Activated T-helper 1 cell treated with anti-CD3 and anti-CD28 coated beads, Interleukin-12 subunit alpha, Interleukin-12 subunit beta, Interleukin-2, Interleukin-4 antibody, amounts not matched to agents 30 ng/mL and 10 ng/mL and 1 ng/mL, durations not matched to agents 14 hours and 24 hours and 36 hours (primary cell): ENCODE measurements at places on chromosomes 5 and 9. TPM values are rescaled to one million over a fixed set of nuclear protein-coding genes. Genes with fewer than 3 reads are reported as not detected.

Gene TLE1
- total RNA-seq, result 0.12 TPM in 1 of 2 replicates, not detected in the other

Gene DBN1
- 13.1 and 14.4 TPM in 2 replicates for total RNA-seq

Gene LYRM7
- 13.7 and 15.8 TPM in 2 replicates for total RNA-seq

Gene SPAG8
- 0.66 and 1.0 TPM in 2 replicates for total RNA-seq

Gene FAM78A
- total RNA-seq, result 52.8 and 54.3 TPM in 2 replicates

Gene DAB2IP
- 0.05 TPM in 1 of 2 replicates, not detected in the other for total RNA-seq

Gene GPX8
- not detected in 2 replicates for total RNA-seq

Gene LRRC70
- total RNA-seq, result 0.83 and 0.86 TPM in 2 replicates

Gene GABRB2
- total RNA-seq, result not detected in 2 replicates

DNA sequence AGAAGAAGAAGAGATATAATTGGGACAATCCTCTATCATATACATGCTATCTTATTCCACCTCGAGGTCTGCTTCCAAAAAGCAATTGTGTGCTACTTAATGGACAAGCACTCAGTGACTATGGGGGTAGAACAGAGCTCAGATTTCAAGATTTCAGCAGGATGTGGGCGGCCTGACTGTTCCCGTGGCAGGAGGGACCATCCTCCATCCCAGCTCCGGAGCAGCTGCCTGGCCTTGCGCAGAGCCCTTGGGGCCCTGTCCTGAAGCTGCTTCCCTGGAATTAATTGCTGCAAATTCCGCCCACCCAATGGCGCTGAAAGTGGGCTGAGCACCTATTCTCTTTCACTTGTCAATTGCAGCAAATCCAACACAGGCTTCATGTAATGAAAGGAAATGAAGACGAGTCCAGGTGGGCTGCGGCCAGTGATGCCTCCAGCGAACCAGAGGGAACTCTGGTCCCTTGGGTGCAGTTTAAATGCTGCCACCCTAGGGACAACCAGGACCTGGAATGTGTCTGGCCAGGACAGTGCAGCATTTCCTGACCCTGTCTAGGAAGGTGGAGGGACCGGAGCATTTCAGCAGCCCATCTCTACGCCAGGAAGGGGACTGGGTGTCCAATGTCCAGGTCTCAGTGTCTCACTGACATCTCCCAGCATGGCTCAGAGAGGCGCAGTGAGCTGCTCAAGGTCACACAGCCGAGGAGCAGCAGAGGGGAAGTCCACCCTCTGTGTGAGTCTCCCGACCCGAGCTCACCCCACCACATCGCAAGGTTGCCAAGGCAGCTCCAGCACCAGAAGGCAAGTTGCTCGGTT is 50.5 kb upstream of the FCN1 start:
- H3K27ac ChIP-seq, result no peak overlapping the region
- no peaks in the 10 kb centered on the region for H3K27me3 ChIP-seq
- no peaks in the 10 kb centered on the region for H3K4me1 ChIP-seq
- H3K36me3 ChIP-seq, result no peaks in the 10 kb centered on the region
- no peak overlapping the region for H3K4me3 ChIP-seq

GRCh38 chr9:4828761-4829160 is 36.0 kb downstream of the RCL1 start:
- H3K27me3 ChIP-seq, result no peaks in the 10 kb centered on the region
- no peak overlapping the region for H3K4me3 ChIP-seq
- peaks cover 35% of the 10 kb centered on the region for H3K36me3 ChIP-seq
- H3K4me1 ChIP-seq, result peaks cover 28% of the 10 kb centered on the region

- H3K36me3 ChIP-seq, result no peaks in the 10 kb centered on the region
- no peaks in the 10 kb centered on the region for H3K4me1 ChIP-seq
- DNase-seq, result no peak
- H3K27ac ChIP-seq, result no peak overlapping the region
These were observed 26.4 kb upstream of the TMEM171 start for GRCh38 chr5:73093943-73094342.

GRCh38 chr9:105503881-105504280 is 54.0 kb upstream of the FKTN start:
- no peak overlapping the region for H3K27ac ChIP-seq
- no peaks in the 10 kb centered on the region for H3K36me3 ChIP-seq
- no peaks in the 10 kb centered on the region for H3K4me1 ChIP-seq
- DNase-seq, result no peak

- no peaks in the 10 kb centered on the region for H3K36me3 ChIP-seq
- no peaks in the 10 kb centered on the region for H3K4me1 ChIP-seq
- no peak overlapping the region for H3K4me3 ChIP-seq
- H3K27me3 ChIP-seq, result no peaks in the 10 kb centered on the region
- H3K27ac ChIP-seq, result no peak overlapping the region
These were observed 435.9 kb upstream of the TLE4 start for GRCh38 chr9:79135681-79136415.

GRCh38 chr5:57777174-57777581 is 294.6 kb upstream of the ACTBL2 start:
- H3K27ac ChIP-seq, result no peak overlapping the region
- no peaks in the 10 kb centered on the region for H3K27me3 ChIP-seq
- no peak overlapping the region for H3K4me3 ChIP-seq
- H3K36me3 ChIP-seq, result no peaks in the 10 kb centered on the region
- no peaks in the 10 kb centered on the region for H3K4me1 ChIP-seq

DNA sequence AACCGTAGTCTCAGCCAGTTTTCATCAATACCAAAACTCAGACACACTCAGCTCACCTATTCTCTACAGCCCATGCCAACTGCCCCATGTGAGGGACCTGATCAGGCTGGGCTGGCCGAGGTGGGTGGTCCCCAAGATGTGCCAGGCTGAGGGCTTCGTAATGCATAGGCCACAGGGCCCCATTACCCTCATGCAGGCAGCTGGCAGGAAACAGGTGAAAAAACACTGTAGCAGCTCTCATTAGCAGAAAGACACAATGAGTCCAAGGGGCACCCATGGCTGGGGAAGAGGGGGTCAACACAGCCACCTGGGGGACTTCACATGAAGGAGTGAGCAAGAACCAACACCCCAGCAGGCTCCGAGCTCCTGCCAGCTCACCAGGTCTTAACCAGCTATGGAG is 8.2 kb downstream of the IPPK start:
- H3K36me3 ChIP-seq, result peaks cover 9% of the 10 kb centered on the region
- no peaks in the 10 kb centered on the region for H3K27me3 ChIP-seq
- no peak overlapping the region for H3K27ac ChIP-seq
- no peak overlapping the region for H3K4me3 ChIP-seq
- peaks cover 39% of the 10 kb centered on the region for H3K4me1 ChIP-seq

GRCh38 chr5:141399555-141400258 is 2.0 kb downstream of the PCDHGB5 start:
- H3K4me1 ChIP-seq, result no peaks in the 10 kb centered on the region
- no peaks in the 10 kb centered on the region for H3K36me3 ChIP-seq
- no peak for DNase-seq
- no peak overlapping the region for H3K27ac ChIP-seq
- no peak overlapping the region for H3K4me3 ChIP-seq

GRCh38 chr9:96874201-96874785 is 20.0 kb upstream of the ZNF782 start:
- H3K27ac ChIP-seq, result no peak overlapping the region
- no peak for DNase-seq
- H3K4me1 ChIP-seq, result peaks cover 31% of the 10 kb centered on the region
- peaks cover 15% of the 10 kb centered on the region for H3K27me3 ChIP-seq

DNA sequence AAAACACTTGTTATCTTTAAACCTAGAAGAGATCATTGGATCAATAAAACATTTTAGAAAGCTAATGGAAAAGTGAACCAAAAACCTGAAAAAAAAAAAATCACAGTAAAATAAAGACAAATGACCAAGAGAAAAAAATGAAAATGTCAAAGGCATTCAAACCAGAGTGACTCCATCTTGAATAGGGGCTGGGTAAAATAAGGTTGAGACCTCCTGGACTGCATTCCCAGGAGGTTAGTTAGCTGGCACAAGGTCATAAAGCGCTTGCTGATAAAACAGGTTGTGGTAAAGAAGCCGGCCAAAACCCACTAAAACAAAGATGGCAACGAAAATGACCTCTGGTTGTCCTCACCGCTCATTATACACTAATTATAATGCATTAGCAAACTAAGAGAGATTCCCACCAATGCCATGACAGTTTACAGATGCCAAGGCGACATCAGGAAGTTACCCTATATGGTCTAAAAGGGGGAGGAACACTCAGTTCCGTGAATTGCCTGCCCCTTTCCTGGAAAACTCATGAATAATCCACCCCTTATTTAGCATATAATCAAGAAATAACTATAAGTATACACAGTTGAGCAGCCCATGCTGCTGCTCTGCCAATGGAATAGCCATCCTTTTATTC is 116.7 kb upstream of the NEK6 start:
- no peak for DNase-seq
- peaks cover 4% of the 10 kb centered on the region for H3K27me3 ChIP-seq
- peaks cover 1% of the 10 kb centered on the region for H3K4me1 ChIP-seq
- no peaks in the 10 kb centered on the region for H3K36me3 ChIP-seq

DNA sequence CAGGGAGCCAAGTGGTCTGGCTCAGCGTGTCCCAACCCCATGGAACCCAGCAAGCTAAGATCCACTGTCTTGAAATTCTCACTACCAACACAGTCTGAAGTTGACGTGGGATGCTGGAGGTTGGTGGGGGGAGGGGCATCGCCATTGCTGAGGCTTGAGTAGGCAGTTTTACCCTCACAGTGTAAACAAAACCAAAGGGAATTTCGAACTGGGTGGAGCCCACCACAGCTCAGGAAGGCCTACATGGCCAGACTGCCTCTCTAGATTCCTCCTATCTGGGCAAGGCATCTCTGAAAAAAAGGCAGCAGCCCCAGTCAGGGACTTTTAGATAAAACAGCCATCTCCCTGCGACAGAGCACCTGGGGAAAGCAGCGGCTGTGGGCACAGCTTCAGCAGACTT is 17.1 kb upstream of the FBXL17 start:
- no peak for DNase-seq
- no peak overlapping the region for H3K4me3 ChIP-seq

DNA sequence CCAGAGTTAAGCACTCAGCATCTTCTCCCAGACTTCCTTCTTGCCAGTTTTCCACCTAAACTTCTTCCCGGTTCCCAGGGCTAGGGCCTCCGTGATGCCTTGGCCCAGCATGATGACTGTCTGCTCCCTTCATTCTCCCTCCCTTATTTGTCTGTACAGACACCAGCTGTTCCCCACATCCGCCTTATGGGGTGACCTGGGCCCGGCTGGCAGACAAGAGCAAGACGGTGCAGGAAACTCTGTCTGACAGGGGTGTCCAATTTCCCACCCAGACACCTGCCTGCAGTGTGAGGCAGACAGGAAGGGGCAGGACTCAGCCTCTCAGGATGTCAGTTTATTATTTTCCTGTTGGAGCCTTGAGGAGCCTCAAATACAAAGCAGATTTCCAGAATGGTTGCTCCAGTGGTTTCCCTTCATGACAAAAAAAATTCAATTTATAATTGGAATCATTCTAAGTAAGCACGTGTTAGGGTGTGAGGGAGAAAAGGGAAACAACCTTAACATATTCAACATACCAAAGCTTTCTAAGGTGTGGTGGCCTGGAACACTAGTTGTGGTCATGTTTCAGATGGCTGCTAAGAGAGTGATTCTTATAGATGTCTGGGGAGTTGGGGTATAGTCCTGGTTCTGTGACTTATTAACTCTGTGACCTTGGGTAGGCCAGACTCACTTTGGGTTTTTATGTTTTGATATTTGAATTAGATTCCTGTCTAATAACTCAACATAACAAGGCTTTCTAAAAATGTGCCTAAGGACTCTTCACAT is 234.5 kb downstream of the PAPPA start:
- no peaks in the 10 kb centered on the region for H3K27me3 ChIP-seq
- H3K4me3 ChIP-seq, result no peak overlapping the region
- no peaks in the 10 kb centered on the region for H3K4me1 ChIP-seq
- H3K27ac ChIP-seq, result no peak overlapping the region

DNA sequence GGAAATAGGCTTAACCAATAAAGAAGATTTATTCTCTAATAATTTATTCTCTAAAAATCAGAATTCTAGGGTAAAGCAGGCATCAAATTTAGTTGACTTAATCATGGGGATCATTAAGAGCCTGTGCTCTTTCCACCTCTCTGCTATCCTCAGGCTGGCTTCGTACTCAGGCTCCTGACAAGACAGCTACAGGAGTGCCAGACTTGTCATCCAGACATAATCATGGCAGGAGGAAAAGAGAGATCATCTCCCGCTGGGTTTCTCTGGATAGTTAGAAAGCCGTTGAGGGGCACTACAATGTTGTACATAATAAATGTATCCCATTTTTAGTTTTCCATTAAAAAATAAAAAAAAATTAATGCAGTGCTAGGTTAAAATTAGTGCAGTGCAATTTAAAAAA is 171.9 kb downstream of the SEC61B start:
- no peak for DNase-seq
- H3K4me3 ChIP-seq, result no peak overlapping the region
- H3K36me3 ChIP-seq, result no peaks in the 10 kb centered on the region

GRCh38 chr9:123998278-123998925 is 13.2 kb upstream of the LHX2 start:
- peaks cover 9% of the 10 kb centered on the region for H3K36me3 ChIP-seq
- peak overlapping the region; percentile 76 for H3K4me3 ChIP-seq
- peak overlapping the region; percentile 49 for H3K27ac ChIP-seq
- peaks cover 79% of the 10 kb centered on the region for H3K27me3 ChIP-seq
- DNase-seq, result no peak

DNA sequence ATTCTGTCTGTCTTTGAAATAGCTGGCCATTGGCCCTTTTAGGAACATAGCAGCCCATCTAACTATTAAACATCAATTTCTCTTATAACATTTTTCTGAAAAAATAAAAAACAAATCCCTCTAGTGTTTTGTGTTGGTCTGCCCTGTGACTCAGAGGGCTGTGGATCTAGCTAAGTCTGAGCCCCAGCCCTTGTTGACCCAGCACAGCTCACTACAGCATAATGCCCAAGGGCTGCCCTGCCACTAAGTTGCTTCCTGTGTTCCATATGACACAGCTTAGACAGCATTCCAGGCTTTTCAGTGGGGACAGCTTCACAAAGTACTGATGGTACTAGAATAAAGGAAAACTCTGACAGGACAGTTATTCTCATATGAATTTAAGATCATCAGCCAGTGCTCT is 136.0 kb downstream of the SCAMP1 start:
- H3K4me1 ChIP-seq, result no peaks in the 10 kb centered on the region
- no peaks in the 10 kb centered on the region for H3K36me3 ChIP-seq
- peaks cover 15% of the 10 kb centered on the region for H3K27me3 ChIP-seq
- no peak for DNase-seq
- no peak overlapping the region for H3K27ac ChIP-seq
- no peak overlapping the region for H3K4me3 ChIP-seq

- no peak within 1 kb of the TSS for H3K27ac ChIP-seq
- H3K27me3 ChIP-seq, result peaks cover 41% of the 10 kb centered on the region
- peak within 1 kb of the TSS; percentile 84 for H3K4me3 ChIP-seq
- H3K4me1 ChIP-seq, result peaks cover 10% of the 10 kb centered on the region
- DNase-seq, result no peak
These were observed at the start of gene FLT4 for GRCh38 chr5:180649297-180650039. FLT4 (minus strand) TSS chr5:180649600; CDS start chr5:180649545, 55 bp downstream.

GRCh38 chr9:109705515-109705914 is 74.5 kb upstream of the PALM2AKAP2 start:
- no peak overlapping the region for H3K4me3 ChIP-seq
- no peaks in the 10 kb centered on the region for H3K4me1 ChIP-seq
- peaks cover 16% of the 10 kb centered on the region for H3K27me3 ChIP-seq
- H3K36me3 ChIP-seq, result no peaks in the 10 kb centered on the region
- DNase-seq, result no peak

DNA sequence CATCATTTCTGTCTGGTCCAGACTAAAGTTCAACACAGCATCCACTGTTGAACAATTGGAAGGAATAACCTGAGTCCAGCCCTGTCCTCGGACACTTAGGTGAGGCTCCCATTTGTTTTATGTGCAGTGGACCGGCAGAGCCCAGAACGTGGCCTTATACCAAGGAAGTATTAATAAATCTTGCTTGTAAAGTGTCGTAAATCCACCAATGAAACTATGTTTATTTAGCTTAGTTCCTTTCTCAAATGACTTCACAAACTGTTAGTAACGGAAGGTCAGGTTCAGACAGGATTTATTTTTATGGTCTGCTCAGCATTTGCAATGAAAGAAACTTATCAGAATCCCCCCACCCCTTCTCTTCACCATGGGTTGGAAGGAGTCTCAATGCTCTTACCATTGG is 149.5 kb downstream of the PCSK1 start:
- H3K36me3 ChIP-seq, result peaks cover 1% of the 10 kb centered on the region
- H3K4me3 ChIP-seq, result no peak overlapping the region
- DNase-seq, result no peak
